ENCODE measurements at places on chromosomes 6 and 20.

- no peak for DNase-seq
These were observed 14.2 kb downstream of the TRAF3IP2 start for GRCh38 chr6:111591370-111591900.

DNA sequence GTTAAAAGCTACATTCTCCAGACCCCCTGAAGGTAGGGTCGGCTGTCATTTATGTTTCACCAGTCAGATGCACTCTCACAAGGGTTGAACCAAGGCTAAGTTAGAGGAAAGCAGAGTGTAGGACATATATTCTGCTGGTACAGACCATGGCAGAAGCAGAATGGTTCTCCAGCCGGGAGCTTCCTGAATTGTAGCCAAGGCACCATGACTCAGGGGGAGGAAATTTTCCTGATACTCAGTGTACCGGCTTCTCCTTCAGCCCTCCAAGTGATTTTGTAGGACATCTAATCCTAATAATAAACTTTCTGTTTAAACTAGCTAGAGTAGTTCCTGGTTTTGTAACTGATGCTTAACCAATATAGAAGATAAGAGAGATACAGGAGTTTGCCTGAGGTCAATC is 14.2 kb upstream of the SLPI start:
- no peak for DNase-seq

DNA sequence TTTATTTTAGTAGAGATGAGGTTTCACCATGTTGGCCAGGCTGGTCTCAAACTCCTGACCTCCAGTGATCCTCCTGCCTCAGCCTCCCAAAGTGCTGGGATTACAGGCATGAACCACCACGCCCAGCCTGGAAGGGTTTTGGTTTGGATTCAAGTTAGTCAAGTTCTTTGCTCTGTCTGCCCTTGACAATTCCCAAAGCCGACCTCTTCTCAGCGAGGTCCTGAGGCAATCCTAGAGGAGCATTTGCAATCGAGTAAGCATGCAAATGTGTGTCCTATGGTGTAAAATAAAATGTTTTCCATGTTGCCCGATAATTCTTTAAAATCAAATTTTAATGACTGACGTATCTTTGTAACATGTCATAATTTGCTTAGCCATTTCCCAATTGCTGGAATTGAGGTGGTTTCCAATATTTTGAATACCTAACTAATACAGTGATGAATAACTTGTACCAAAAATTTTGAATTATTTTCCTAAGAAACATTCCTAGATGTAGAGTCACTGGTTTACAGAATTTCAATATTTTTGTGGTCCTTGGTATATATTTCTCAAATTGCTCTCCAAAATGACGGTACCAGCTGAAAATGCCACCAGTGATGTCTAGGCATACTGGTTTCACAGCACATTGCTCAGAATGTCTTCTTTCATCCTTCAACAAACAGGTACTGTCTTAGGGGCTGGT is 38.7 kb downstream of the GTF2H5 start:
- DNase-seq, result no peak

- no peak for DNase-seq
These were observed 92.5 kb upstream of the MLIP start for GRCh38 chr6:54018722-54019121.

GRCh38 chr6:10518557-10519407 is 2.4 kb upstream of the GCNT2 start:
- DNase-seq, result no peak

- no peak for DNase-seq
These were observed 786.5 kb upstream of the CITED2 start for GRCh38 chr6:140160909-140161308.

DNA sequence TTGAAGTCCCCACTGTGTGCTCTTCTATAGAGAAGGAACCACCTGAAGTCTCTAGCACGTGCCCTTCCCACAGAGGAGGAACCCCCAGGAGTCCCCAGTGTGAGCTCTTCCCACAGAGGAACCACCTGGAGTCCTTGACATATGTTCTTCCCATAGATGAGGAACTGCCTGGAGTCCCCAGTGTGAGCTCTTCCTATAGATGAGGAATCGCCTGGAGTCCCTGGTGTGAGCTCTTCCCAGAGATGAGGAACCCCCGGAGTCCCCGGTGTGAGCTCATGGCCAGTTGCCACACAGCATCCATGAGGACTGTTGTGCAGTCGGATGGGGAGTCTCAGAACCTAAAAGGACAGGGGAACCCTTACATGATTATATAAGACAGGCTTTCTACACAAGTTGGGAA is 158.1 kb upstream of the THBS2 start:
- DNase-seq, result no peak

DNA sequence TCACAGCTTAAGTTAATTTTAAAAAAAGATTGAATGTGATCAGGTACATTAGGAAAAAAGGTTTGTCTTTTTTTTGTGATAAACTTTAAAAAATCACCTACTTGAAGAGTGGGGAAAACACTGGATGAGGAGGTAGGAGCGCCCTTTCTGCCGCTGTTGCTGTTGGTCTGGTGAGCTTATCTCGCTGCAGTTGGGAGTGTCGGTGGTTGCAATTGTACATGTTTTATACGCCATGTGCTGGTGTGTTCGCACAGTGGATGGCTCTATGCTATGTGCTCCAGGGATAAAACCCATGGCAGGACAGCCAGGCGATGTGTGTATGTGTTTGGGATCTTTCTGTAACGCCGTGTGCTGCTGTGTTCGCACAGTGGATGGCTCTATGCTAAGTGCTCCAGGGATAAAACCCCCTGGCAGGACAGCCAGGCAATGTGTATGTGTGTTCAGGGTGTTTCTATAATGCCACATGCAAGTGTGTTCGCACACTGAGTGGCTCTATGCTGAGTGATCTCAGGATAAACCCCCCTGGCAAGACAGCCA is 1.7 kb downstream of the SLC22A3 start:
- DNase-seq, result no peak

- no peak for DNase-seq
These were observed 9.8 kb upstream of the TPBG start for GRCh38 chr6:82353848-82354247.

DNA sequence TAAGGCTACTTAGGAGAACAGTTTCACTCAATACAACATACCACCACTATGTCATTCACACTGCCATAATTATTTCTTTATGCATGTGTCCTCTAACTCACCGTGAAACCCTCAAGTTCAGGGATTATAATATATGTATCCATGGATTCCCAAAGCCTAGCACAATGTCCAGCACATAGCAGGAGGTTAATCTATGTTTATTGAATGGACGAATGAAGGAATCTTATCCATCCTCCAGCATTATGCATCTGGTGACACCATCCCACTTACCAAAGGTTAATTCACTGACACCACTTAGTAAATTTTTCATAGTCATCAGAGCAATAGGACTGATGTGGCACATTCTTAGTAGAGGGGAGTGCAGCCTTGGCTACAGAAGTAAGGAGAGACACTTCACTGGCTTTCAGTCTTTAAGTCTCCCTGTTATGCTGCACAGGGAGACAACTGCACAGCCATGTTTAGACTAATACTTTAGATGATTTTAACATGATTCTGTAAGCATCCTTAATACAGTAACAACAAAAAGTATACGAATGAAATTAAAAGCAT is 49.7 kb downstream of the EPHA7 start:
- no peak for DNase-seq

- DNase-seq, result no peak
These were observed 90.2 kb upstream of the HDAC2 start for GRCh38 chr6:114061116-114061515.

DNA sequence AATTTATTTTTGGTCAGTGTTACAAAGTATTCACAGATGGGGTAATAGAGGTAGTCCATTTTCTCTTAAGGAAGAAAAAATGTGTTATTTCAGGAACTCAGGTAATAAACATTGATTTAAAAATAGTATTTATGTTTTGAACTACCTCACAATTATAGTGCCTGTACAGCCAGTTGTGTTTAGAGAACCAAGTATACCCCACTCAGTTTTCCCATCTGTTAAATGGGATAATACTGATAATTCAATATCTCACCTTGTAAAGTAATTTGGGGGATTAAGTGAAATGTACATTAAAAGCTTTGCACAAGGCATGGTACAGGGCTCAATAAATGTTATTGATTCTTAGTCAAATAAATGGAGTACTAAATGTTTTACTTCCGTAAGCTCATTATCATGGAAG is 4.7 kb downstream of the ZNF451 start:
- no peak for DNase-seq

DNA sequence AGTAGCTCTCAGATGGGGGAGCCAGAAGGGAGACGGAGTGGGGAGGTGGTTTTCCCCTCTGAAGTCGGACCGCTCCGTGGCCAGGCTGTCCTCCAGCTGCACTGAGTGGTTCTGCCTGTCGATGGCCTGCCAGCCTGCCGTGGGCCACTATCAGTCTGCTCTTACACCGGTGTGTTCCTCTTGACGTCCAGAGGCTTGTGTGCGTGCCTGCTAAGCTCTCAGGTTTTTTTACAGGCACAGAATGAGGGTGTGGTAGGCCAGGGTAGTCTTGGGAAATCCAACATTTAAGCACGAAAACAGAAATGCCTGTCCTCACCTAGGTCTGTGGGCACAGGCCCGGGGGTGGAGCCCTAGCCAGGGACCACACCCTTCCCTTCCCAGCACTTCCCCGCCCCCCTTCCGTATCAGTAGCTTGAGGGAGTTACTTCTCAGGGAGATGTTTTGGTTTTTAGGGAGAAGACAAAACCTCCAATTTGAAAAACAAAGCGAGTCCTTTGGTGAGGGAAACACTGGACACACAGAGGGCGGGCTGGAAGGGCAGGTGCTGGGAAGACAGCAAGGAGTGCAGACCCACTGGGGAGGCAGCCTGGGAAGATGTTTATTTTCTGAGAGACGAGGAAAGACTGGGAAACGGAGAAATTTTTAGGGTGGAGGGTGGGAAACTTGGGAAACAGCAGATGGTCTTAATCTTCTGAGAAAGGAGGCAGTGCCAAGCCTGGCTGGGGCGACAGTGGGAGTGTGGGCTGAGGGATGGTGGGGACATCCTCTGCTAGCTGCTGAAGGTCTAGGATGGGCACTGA is 106.5 kb downstream of the LY86 start:
- DNase-seq, result no peak

- no peak for DNase-seq
These were observed 1065.7 kb upstream of the MANEA start for GRCh38 chr6:94511502-94512088.

DNA sequence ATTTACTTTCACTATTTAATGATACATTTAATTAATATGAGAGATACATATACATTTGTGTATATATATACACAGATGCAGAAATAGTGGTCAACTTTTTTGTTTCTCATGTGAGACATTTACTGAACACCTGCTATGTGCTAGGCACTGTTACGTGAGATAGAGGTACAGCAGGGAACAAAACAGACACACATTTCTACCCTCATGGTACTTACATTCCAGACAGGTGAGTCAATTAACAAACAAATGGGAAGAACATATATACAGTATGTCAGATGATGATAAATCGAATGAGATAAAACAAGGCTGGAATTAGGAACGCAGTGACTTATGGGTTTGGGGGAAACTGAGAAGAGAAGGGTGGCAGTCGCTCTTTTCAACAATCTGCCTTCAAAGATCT is 5.1 kb downstream of the TFB1M start:
- DNase-seq, result no peak

DNA sequence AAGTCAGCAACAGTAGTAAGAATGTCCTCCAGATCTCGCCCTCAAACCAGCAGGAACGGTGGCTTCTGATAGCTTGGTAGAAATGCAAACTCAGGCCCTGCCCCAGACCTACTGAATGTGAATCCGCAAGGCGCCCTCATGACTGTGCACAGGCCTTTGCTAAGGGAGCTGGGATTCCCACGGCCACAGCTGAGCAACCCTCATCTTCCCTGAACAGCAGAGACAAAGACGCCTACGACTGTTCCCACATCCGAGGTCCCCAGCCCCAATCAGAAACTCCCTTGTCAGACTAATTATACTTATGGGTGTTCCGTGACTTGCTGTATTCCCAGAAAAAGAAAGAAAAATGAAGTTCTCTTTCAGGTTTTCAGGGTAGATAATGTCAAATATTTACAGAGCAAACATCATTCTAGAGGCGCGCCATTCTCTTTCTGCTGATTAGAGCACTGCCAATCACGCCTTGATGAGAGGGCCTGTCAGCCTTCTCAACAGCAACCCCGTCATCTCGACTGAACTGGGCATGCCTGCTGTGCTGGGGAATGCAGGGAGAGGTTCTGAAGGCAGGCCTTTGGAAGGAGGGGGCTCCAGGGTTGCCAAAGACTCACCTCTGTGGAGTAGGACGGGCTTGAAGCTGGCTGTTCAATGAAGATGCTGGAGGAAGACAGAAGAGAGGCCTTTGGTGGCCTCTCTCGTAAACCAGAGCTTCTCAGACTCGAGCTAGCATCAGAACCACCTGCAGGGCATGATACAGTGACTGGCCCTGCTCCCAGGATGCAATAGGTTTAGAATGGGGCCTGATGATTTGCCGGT is 79.9 kb downstream of the ZNF217 start:
- no peak for DNase-seq

DNA sequence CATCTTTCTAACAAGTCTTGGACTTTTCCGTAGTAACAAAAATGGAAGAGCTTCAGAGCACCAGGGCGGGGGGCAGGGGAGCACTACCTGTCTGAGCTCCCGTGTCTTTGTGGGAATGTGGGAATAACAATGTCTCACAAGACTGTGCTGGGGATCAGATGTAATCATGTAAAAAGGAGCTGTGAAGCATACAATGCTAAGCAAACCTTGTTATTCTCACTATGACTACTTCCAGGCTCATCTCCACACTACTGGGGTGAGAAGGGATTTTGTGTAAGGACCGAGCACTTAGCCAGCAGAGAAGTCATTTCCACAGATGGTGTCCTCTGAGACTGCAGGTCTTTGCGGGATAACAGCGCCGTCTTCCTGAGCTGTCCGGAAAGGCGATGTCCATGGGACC is 27.1 kb downstream of the PRR18 start:
- no peak for DNase-seq

DNA sequence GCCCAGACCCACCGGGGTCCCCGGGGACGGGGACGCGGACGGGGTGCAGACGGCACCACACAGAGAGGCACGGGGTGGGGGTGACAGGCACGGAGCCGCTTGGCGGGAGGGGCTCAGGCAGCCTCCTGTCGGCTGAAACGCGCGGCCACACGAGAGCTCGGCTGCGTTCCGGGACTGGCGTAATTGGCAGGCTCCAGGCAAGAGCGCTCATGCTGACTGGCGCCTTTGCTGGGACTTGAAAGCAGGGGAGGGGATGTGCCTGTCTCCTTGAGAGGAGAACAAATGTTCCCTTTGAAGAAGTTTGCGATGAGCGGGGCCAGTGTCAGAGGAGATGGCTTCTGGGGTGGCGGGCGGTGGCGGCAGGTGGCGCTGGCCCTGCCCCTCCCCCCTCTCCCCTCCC is 25.8 kb downstream of the BHLHE23 start:
- DNase-seq, result peak; percentile 76

DNA sequence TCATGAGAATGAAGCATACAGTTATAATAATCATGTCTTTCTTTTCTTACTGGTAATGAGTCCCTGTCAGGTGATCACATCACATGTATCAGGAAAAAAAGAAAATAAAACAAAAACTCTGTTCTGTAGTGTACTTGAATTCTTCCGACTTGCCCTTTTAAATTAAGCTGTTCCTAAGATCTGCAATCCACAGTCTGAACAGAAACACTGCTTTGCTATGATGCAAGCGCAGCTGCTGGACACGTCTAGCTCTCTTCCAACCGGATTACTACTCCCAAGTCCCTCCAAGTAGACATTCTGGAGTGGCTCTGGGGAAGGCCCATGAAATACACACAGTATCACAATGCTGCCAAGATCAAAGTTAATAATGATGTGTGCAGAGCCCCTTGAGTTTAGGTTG is 83.7 kb downstream of the FYN start:
- no peak for DNase-seq

Data from activated effector memory CD4-positive, alpha-beta T cell treated with anti-CD3 and anti-CD28 coated beads, Interleukin-2, amount 50 U/mL, for 16 hours (primary cell).